ENCODE measurements at places on chromosomes 2 and 18.

DNA sequence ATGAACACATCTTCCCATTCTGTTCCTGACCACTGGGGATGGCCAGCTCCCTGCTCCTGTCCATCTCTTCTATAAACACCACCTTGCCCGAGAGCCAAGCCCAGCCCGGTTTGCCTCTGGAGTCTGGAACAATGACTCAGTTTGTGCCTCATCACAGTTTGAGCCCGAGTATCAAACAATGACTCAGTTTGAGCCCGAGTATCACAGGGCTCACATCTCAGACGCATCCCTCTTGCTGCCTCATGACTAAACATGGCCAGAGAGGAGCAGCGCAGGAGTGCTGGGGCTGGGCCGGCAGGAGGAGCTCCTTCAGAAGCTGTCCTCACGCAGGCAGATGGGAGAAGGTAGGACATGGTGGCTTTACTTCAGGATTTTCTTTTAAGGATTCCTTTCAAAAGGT lies 68.7 kb downstream of the PXDN start:
- no peak for DNase-seq

GRCh38 chr2:175855794-175856453 lies 146.1 kb downstream of the LNPK start:
- DNase-seq = no peak

- no peak for DNase-seq
Measured at GRCh38 chr2:210586381-210586780, 30.0 kb downstream of the CPS1 start.

DNA sequence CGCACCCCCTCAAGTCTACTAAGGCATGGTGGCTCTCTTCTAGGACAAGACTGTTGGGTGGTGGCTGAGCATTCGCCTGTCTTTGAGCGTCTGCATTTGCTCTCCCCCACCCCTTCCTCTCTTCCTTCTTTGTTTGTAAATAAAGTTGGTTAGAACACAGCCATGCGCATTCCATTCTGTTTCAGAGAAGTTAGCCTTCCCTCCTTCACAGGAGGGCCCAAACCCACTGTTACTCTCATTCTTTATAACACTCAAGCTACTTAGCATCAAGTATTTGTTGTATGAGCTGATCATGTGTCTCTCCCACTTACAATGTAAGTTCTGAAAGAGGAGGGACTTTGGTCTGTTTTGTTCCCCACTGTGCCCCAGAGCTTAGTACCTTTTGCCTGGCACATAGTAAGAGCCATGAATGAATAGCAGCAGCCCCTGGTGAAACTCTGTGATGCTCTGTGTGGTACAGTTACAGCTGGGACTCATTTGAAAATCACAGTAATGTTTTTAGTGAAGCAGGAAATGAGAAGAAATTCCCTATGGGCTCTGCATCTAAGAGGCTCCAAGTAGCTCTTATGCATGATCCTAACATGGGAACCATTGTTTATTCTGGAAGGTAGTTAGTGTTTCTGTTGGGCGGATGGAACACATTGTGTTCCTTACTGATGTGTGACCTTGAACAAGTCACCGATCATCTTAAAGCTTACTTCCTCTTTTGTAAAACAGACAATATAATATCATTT lies 7.7 kb downstream of the MGAT5 start:
- no peak for DNase-seq

DNA sequence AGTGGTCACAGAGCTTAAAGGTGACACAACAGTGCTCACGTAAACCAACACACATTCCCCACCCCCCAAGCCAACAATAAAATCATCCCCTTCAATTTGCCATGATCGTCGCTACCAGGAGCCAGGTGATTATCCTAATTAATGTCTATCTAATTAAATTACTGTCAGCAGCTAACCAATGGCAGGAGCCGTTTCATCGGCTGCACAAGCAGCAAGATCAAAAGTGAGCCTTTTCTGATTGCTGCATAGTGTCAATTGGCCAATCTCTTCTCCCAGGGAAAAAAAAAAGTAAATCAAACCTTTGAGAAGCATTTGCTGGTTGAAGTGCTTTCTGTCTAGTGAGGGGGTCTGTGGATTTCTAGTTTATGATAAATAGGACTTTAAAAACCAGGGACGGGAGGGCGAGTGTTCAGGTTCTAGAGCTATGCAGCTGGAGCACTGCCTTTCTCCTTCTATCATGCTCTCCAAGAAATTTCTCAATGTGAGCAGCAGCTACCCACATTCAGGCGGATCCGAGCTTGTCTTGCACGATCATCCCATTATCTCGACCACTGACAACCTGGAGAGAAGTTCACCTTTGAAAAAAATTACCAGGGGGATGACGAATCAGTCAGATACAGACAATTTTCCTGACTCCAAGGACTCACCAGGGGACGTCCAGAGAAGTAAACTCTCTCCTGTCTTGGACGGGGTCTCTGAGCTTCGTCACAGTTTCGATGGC lies at the start of gene TBR1:
TSS of gene TBR1 (plus strand) at position 311 of the 721 bp plus-strand sequence. CDS start at position 425, 114 bp downstream.
- no peak for DNase-seq

DNA sequence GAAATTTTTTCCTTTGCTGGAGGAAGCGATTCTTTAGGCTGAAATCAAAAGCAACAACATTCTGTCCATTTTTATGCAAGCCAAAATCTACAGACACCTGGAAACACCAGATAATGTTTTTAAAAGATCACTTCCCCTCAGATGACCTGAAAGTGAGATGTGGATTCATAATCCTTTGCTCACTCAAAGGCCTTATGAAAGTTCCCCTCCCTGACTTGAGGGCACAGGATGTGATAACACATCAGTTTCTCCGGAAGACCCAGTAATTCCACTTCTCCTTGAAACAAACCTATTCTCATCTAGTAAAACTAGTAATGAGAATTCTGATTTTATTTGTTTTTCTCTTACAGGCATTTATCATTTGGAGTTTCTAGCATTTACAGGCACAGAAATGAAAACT lies 218.3 kb upstream of the RND3 start:
- no peak for DNase-seq

GRCh38 chr2:183656121-183656520 lies 531.9 kb downstream of the NUP35 start:
- DNase-seq = no peak

DNA sequence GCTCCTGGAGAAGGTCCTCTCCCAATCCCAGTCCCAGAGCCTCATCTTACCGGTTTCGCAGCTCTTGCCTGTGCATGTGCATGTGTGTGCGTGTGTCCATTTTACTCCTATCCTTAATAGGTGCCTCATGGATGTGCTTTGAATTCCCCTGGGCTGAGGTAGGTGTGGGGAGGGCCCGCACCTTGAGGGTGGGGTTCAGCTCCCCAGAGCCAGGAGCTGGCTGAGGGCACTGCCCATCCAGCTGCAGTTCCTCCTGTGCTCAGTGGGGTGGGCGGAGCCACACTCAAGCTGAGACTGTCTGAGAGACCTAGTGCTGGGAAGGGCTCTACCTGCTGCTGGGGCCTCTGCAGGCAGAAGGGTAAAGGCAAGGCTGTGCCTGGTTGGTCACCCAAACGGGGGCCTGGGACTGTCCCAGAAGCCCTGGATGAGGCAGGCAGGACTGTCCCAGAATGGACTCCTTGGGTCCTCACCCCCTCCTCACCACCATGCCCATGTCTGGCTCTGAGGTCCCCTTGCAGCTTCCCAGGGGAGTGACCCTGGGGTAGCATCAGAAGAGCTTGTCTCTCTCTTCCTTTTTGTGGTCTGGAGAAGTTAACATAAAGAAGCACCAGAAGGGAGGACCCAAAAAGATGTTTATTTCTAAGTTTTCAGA lies 8.9 kb downstream of the GDF7 start:
- DNase-seq = no peak

- DNase-seq = no peak
Measured at GRCh38 chr2:4499316-4500030, 796.1 kb downstream of the DCDC2C start.

GRCh38 chr2:6310256-6311215 lies 555.2 kb downstream of the CMPK2 start:
- DNase-seq = no peak

Data from CD4-positive, alpha-beta T cell treated with Interferon alpha-2 for 1 hour (primary cell).